ENCODE measurements at places on chromosomes 3 and 15.

GRCh38 chr3:156764751-156765150 is 61.4 kb upstream of the LEKR1 start:
- no peak for DNase-seq

- no peak for DNase-seq
Observed at GRCh38 chr3:136562026-136562425, 190.2 kb downstream of the STAG1 start.

- no peak for DNase-seq
Observed at GRCh38 chr3:48478626-48479555, 25.1 kb downstream of the SHISA5 start.

DNA sequence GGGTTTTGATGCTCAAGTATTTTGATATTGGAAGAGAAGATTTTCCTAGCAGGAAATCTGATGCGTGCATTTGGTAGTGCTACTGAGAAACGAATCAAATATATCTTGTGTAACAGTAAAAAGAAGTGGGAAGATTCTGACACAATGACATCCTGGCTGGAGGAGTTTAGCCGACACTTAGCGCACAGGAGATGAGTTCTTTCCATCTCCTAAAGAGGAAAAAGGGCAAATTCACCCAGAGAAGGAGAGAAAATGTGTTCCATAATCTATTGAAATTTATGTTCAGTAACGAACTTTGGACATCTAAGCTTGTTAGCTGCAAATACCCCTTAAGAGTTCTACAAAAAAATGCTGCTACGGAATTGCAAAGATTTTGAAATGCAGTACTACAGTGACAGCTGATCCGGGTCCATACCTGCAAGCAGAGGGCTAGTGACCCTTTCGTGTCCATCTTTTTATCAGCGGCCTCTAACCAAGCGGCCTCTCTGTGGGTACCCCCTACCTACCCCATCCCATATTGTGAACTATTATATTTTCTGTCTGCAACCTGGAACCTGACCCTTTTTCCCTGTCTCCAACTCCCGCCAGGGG is 971 bp downstream of the CPOX start:
- no peak for DNase-seq

GRCh38 chr15:80494756-80495155 is 90.6 kb downstream of the ARNT2 start:
- DNase-seq = no peak

DNA sequence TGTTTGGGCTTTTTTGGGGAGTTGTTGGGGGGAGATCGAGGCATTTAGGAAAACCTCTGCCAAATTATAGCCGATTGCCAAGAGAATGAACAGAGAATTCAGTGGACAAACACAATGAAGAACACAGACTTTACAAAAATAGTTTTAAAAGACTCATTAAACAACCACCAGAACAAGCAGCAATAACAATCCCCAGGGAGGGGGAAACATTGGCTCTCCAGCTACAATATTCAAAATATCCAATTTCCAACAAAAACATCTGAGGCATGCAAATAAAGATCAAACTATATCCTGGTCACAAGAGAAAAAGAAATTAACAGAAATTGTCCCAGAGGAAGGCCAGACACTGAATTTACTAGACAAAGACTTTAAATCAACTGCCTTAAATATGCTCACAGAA is 24.5 kb upstream of the ANKRD28 start:
- DNase-seq = no peak

GRCh38 chr3:186949281-186949982 is 19.1 kb downstream of the ST6GAL1 start:
- DNase-seq = no peak

DNA sequence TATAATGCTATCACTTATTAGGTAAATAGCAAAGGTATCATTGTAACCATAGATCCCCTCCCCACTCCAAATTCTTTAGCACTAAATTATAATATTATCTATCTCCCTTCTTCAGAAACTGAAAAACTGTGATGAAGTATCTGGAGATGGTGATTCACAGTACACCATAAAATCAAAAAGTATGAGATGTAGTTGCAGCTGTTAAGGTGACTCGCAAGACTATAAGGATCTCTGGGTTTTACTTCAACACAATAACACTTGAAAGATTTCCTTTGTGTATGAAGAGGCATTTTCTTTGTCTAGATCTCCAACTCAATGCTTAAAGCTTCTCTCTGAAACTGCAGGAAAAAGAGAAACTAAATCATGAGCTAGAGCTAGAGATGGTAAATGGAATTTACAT is 46.9 kb downstream of the IFT57 start:
- no peak for DNase-seq

- no peak for DNase-seq
Observed at GRCh38 chr15:90840157-90840855, 28.1 kb upstream of the FURIN start.

GRCh38 chr3:116669576-116669975 is 40.0 kb upstream of the TUSC7 start:
- DNase-seq = no peak

DNA sequence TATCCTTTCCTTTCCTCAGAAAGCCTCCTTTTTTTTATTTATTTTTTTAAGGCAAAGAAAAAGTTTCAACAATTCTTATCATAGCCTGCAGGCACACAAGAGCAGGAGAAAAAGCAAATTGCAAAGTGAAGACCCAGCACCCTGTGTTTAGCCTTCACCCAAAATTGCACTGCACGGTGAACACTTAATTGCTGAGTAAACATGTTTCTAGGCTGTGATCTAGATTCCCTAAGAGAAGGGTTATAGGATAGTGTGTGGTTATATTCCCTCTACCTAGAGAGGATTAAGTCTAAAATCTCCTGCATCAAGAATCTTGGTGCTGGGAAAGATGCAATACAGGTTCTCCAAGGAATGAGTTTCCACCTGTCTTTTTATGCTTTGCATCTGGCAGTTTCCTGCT is 70.2 kb upstream of the BFSP2 start:
- no peak for DNase-seq

DNA sequence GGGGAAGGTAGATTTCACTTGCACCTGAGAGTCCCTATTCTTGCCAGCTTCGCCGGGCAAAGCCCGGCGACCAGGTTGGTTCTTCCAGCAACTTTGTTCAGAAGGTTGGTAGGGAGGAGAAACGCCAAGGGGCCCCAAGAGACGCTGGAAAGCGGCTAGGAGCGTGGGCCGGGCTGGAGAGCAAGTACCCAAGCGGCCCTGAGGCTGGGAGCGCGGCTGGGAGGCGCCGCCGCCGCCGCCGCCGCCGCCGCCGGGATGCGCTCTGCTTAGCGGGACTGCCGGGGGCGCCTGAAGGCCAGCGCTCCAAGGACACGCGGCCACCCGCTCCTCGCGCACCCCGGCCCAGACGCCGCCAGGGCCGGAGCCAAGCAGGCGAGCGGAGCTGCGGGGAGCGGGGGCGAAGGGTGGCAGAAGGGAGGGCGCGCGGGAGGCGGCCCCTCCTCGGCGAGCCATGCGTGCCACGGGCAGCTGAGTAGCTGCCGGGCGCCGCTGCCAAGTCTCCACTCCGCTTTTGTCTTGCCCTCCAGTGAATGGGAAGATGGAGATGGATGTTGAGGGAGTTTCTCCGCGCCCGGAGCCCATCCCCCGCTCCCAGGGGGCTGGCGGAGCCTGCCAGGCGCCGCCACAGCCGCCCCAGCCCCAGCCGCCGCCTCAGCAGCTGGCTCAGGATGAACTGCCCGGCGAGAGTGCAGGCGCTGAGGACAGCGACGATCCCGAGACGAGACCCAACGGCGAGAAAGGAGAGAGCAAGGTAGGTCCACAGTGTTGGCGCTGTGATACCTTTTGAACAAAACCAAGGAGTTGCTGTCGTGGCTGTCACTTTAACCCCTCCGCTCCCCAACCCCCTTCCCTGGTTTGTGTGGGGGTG is 227.4 kb upstream of the AZI2 start:
- DNase-seq = no peak

DNA sequence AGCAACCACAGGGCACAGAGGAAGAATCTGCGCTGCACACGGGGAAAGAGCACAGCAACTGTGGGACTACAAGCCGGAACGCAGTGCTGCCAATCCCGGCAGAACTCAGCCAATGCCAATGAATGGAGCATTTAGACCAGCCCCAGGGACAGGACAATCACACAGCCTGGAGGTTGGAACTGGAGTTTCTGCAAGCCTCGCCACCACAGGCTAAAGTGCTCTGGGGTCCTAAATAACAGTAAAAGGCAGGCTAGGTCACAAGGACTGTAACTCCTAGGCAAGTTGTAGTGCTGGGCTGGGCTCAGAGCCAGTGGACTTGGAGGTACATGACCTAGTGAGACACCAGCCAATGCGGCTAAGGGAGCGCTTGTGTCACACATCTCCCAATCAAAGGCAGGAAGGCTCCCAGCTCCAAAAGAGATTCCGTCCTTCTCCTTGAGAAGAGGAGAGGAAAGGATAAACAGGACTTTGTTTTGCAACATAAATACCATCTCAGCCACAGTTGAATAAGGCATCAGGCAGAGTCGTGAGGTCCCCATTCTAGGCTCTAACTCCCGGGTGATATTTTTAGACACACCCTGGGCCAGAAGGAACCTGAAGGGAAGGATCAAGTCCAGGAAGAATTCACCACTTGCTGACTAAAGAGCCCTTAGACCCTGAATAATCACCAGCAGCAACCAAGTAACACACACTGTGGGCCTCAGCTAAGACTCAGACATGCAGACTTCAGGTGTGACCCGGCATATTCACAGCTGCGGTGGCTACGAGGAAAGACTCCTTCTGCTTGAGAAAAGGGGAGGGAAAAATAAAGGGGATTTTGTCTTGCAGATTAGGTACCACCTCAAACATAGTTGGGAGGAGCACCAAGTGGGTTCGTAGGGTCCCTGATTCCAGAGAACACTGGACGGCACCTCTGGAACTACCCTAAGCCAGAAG is 85.5 kb upstream of the XXYLT1 start:
- no peak for DNase-seq

- DNase-seq = no peak
Observed at GRCh38 chr3:98977520-98977919, 76.0 kb upstream of the DCBLD2 start.

DNA sequence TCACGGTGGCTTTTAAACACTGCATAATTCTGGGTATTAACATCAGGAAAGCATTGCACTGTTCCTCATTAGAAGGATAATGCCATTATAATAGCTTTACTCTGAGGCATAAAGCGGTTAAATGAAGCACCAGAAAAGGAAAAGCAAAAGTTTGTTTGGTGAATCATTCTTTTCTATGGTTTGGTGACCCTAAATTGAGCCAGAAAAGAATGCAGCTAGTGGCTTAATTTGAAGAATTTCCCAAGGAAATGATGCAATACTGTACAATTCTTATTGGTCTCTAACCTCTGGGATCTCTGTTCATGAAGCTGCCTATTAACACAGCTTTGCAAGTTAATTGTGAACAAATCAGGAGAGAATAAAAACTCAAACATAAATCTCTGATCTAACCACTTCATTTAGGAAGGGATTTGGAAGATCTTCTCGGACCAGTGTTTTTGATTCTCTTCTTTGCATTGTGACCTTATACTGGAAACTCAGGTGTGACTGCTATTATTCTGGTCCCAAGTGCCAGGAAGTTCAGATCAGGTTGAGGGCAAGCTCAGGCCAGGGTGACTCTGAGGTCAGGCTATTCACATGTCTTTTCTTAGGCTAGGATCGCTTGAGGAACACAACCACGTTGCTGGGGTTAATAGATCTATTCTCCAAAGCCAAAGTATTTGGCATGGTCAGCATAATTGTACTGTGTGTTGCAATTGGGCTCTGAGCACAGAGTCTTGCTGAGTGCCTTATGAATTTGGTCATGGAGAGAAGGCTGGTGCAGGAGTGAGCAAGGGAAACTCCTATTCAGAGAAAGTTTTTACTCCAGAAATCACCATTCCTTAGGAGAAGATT is 11.3 kb upstream of the DLG1 start:
- DNase-seq = no peak

GRCh38 chr15:61336026-61336638 is 107.0 kb upstream of the RORA start:
- no peak for DNase-seq

GRCh38 chr3:42148982-42149432 is 57.9 kb downstream of the TRAK1 start:
- DNase-seq = no peak

- DNase-seq = no peak
Observed at GRCh38 chr3:58646503-58646902, 20.1 kb downstream of the FAM3D start.

DNA sequence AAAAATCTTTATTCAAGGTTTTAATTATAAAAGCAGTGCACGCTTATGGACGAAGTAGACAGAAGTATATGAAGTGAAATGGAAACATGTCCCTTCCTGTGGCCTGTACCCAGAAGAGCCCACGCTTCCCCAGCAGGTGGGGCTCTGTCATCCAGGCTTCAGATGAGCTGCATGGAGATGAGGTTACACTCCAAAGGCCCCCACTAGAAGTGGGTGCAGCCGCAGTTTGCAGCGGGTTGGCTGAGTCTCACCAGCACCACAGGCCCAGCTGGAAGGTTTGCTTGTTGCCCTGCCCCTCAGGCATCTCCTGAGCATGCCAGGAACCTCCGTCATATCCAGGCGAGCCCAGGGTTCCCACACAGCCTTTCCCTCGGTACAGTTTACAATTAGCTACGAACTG is 33.1 kb downstream of the PRR20G start:
- DNase-seq = no peak

DNA sequence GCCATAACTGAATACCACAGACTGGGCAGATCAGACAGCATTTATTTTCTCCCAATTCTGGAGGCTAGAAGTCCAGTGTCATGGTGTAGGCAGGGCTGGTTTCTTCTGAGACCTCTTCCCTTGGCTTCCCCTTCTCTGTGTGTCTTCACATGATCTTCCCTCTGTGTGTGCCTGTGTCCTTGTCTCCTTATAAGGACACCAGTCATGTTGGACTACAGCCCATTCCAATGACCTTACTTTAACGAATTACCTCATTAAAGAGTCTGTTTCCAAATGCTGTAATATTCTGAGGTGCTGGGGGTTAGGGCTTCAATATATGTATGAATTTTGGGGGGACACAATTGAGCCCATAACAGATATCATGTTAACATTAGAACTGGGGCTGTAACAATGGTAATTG is 13.3 kb upstream of the RARRES1 start:
- DNase-seq = no peak

DNA sequence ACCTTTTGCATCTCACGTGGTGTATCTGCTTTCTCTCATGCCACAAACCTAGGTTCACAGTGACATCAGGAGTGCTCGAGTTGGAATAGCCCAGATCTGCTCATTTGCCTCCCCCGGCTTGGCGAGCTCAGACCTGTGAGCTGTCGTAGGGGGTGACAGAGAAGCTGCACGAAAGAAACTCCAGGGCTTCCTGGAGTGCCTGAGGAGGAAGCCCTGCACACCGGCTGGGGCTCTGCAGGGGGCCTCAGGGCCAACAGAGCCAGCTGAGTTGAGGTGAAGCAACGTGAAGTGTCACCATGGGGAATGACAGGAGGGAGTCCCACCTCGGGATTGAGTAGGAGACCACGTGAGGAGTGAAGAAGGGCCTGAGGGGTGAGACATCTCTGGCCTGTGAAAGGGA is 62.5 kb downstream of the RPN1 start:
- DNase-seq = no peak

- DNase-seq = no peak
Observed at GRCh38 chr3:113601240-113601639, 68.9 kb downstream of the SIDT1 start.

- DNase-seq = no peak
Observed at GRCh38 chr3:116186049-116186448, 259.2 kb downstream of the LSAMP start.

GRCh38 chr3:10106919-10107318 is 1.1 kb downstream of the FANCD2OS start:
- DNase-seq = no peak
